NCI-H1417 (cell line): ENCODE measurements at places on chromosomes 7 and 10.
A peak's percentile ranks its signal among the peaks of the same experiment; 100 is the strongest.

GRCh38 chr7:91993976-91994375 is 53.3 kb downstream of the AKAP9 start:
- DNase-seq = no peak

GRCh38 chr10:53236941-53237340 is 464.4 kb upstream of the MBL2 start:
- no peak for DNase-seq

- no peak for DNase-seq
Observed at GRCh38 chr7:25949736-25950487, 202.1 kb upstream of the NFE2L3 start.

- DNase-seq = no peak
Observed at GRCh38 chr10:118508355-118508754, 87.1 kb downstream of the PRLHR start.

GRCh38 chr10:31940839-31941653 is 12.4 kb upstream of the ARHGAP12 start:
- DNase-seq = peak; percentile 1

GRCh38 chr7:47332681-47333553 is 249.0 kb downstream of the TNS3 start:
- DNase-seq = no peak

- no peak for DNase-seq
Observed at GRCh38 chr7:27605283-27605682, 57.4 kb downstream of the HIBADH start.

DNA sequence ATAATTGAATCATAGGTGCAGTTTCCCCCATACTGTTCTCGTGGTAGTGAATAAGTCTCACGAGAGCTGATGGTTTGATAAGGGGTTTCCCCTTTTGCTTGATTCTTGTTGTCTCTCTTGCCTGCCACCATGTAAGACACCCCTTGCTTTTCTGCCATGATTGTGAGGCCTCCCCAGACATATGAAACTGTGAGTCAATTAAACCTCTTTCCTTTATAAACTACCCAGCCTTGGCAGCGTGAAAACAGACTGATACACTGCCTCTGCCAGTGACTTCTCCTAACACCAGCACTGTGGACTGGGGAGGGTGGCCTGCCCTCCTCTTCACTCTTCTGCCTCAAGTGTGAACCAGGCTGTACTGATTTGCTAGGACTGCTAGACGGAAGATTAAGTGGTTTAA is 108.6 kb downstream of the RAB11FIP2 start:
- DNase-seq = no peak

DNA sequence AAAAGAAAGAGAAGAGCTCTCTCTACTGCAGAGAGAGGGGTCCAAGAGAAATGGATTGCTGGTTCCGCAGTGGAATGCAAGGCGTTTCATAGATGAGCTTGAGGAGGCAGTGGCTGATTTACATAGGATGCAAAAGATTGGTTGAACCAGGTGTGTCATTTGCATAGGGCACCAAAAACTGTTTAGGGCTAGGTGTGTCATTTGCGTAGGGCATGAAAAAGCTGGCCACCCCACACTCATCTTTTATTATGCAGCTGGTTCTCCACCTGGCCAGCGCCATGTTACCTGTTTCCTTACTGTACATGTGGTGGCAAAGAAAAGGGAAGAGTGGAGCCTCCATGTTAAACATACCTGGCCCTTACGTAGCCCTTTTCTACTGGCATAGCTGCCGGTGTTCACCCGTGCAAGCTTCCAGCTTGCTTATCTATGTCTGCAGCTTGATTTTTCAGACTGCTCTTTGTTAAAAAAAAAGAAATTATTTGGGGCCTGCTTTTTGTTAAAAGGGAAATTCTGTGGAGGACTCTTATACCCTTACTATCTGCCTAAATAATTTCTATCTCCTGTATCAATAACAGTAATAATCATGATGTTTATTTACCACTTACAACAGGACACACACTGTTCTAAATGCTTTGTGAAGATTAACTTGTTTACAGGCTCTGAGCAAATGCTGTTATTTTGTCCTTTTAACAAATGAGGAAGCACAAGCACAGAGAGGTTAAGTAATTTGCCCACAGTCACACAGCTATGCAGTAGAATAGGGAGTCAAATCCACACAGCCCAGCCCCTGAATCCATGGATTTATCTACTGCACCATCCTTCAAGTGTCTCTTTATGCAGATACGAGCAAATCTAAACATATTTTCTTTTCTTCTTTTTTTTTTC is 33.3 kb downstream of the CASP7 start:
- DNase-seq = no peak

- DNase-seq = no peak
Observed at GRCh38 chr10:18197706-18198105, 57.5 kb downstream of the CACNB2 start.

DNA sequence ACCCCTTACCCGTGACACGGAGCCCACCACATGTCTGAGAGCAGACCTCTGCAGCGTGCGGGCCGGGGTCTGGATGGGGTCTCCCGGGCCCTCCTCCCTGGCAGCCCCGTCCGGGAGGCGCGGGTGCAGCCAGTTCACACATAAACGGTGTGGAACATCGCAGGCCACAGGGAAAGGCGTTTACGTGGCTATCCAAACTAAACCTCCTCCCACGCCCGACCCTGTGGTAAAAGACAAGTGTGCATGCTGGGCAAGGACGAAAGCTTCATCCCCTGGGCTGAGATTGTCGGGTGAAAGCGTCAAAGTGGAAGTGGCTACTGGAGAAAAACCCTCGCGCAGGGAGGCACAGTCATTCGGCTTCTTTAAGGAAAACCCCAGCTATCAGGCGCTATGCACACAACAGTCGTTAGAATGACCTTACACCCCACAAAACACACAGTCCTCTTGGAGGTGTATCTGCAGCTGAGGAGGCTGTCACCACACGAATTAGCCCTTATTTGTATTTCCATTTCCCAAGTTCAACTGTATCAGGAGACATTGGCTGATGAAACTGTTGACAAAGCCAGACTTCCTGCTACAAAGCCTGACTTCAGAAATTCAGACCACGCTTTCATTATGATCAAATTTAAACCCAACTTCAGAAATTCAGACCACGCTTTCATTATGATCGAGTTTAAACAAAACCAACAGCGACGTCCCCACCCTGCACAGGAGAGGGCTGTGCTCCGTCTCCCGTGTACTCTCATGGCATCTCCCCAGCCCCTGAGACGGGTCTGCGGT is 15.3 kb downstream of the GPER1 start:
- DNase-seq = no peak

DNA sequence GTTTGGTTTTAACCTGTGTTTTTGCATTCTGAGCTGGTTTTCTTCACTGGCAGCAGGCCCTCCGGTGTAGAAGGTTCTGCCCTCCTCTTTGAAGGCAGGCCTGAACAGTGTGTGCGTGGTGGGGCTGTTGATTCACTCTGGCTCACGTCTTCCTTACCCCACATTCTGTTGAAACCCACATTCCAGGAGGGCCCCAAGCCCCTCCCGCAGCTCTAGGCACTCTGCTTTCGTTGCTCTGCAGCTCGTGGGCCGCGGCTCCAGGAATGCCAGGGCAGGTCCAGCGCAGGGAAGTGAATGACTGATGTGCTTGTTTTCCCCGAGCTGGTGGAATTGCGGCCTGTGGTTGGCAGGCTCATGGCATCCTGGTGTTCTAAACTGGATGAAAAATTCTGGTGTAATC is 49.0 kb downstream of the HTRA1 start:
- DNase-seq = no peak

DNA sequence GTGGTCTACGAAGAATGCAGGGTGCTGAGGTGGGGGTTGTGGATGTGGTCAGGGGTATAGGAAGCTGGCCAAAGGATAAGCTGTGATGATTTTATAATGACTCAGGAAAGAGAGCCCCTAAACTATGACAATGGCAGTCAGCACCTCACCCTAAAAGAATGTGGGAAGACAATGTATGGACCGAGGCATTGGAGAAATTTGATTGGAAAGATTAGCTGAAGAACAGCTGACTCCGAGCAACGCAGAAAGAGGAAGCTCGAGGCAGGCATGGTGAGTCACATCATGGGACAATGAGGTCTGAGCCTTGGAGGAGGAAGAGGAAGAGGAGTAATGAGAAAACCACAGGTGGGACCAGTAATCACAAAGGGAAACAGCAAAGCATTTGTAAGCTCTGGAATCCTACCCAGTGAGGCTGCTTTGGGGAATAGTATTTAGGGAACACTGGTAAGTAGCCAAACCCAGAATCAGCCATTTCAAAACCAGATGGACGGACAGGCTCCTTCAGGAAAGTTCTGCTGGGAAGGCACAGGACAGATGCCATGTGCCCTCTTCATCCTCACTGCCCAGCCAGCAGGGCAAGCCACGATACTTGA is 295.4 kb downstream of the PRPF18 start:
- no peak for DNase-seq

GRCh38 chr7:148177972-148178371 is 412.6 kb upstream of the C7orf33 start:
- no peak for DNase-seq

- DNase-seq = peak; percentile 73
Observed at GRCh38 chr7:151087245-151088018, 1.2 kb downstream of the AGAP3 start.

DNA sequence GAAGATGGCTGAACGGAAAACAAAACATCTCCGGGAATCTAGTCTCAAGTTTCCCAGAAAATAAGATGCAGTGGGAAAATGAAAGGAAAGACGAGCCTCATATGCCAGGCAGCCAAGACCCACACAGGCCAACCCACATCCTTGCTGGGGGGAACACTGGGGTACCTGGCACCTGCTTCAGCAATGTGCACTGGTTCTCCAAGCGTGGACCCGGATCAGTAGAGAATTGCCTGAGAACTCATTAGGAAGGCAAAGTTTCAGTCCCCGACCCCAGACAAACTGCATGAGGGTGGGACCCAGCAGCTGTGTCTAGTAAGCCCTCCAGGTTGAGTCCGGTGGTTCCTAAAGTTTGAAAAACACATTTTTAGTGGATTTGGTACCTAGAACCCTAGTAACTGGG is 18.4 kb downstream of the FAM53B start:
- no peak for DNase-seq

DNA sequence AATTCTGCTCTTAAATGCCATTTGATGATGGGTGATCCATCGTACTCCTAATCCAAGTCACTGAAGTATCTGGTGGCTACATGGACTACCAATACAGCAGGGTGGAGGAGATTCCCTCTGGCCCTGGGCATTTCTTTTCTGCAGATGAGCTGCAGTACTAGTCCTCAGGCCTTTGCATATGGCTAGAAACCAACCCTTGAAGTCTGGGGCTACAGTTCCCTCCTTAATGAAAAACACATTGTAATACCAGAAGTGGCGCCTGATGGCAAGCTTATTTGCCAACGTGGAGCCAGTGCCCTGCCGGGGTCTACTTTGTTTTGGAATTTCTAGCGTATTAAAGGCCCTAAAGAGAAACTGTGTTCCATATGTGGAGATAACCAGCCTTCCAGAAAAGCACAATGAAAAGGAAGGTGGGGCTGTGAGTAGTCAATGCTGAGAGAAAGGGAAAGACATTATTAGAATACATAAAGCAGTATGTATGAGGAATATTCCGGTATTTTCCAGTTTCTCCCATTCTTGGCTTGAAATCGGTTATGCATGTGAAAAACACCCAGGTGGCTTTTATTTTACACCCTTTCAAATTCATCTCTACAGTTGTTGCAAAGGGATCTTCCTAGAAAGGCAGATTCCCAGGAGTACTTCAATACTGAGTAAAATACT is 368.8 kb downstream of the PRPF18 start:
- no peak for DNase-seq

- DNase-seq = no peak
Observed at GRCh38 chr10:80517416-80518142, 20.1 kb upstream of the SH2D4B start.

- DNase-seq = no peak
Observed at GRCh38 chr10:69960988-69961880, 91.4 kb upstream of the MACROH2A2 start.

DNA sequence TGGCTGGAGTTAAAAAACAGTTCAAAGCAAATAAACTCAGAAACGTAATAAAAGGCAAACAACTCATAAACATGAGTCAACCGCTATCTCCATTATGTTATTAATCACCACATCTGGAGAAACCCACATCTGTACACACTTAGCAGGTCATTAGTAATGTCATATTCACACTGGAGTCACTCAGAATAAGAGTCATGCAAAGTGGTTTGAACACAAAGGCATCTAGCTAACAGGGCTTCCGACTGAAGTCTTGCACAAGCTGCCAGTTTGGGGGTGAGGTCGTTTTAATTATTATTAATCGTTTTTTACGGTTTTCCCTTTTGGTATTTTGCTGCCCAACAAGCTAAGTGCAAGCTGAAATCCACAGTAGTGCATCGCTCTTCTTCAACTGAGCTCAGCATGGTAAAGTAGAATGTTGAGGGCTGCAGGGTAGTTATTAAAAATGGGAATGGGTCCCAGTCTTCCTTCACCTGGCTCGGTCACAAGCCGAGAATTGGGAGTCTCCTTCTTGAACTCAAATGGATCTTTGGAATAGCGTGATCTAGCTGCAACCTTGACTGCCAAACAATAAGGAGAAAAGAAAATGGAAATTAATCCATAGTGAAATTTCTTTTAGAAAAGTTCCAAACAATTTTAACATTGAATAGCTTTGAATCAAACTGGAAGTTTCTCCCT is 663.5 kb downstream of the KCNMA1 start:
- no peak for DNase-seq

- no peak for DNase-seq
Observed at GRCh38 chr7:44978511-44979366, at the start of gene MYO1G. Gene MYO1G, minus strand, starts transcription at chr7:44979015. Its CDS starts 54 bp downstream, at chr7:44978961.

GRCh38 chr7:40544221-40544723 is 409.5 kb downstream of the SUGCT start:
- no peak for DNase-seq

DNA sequence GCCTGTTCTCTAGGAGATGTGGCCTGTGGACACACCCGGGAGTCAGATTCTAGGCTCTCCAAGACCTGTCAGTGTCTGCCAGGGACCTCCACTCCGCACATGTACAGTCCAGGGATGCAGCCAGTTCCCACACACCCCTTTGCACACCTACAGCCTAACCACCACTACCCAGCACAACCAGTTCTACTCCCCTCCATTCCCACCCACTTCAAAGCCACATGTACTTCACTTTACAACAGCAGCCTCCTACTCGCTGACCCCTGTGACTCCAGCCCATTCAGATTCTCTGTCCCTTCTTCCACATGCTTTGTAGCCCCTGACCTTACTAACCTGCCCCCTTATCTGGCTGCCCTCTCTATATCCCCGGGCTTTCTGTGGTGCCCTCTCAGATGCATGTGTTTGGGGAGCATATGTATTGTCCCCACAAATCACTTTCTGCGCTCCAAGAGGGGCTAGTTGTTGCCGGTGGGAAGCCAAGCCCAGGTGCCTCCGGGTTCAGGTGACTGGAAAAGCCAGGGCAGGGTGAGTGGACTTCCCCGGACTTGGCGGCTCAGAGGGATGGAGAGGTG is 7.2 kb downstream of the LBX1 start:
- no peak for DNase-seq

DNA sequence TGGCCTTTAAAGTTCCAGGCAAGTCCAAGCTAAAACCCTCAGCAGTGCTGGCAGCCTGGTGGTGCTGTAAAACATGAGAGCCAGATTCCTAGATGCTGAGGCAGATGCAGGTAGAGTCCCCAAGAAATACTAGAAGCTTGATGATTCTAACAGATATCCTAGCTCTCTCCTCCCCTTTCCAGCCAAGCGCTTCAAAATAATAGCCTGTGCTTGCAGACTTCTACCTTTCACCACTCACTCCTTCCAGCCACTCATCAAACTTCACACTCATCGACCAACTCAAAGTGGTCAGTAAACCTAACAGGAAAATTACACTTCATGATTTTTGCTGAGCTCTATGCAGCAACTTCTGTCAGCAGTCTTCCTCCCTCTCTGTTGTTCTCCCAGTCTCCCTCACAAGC is 50.2 kb downstream of the LMBR1 start:
- no peak for DNase-seq
